Spleen (tissue), 13 donors: ENCODE measurements at places on chromosomes 4 and X. TPM values are rescaled to one million over a fixed set of nuclear protein-coding genes. Genes with fewer than 3 reads are reported as not detected.

- DNase-seq, result no peak
Observed at GRCh38 chr4:17567271-17567670, 9.7 kb upstream of the LAP3 start.

GRCh38 chr4:77599378-77599777, 6.2 kb upstream of the CXCL13 start:
- no peak for DNase-seq

DNA sequence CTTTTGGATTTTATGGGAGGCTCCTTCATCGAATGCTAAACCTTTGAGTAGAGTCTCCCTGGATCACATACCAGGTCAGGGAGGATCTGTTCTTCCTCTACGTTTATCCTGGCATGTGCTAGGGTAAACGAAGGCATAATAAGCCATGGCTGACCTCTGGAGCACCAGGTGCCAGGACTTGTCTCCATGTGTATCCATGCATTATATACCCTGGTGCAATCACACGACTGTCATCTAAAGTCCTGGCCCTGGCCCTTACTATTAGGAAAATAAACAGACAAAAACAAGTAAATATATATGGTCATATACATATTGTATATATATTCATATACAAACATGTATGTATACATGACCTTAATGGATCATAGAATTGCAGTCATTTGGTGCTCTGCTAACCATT, 21.2 kb downstream of the EREG start:
- DNase-seq, result no peak

The CHRDL1 gene
- 4.1 TPM for polyA plus RNA-seq

DNA sequence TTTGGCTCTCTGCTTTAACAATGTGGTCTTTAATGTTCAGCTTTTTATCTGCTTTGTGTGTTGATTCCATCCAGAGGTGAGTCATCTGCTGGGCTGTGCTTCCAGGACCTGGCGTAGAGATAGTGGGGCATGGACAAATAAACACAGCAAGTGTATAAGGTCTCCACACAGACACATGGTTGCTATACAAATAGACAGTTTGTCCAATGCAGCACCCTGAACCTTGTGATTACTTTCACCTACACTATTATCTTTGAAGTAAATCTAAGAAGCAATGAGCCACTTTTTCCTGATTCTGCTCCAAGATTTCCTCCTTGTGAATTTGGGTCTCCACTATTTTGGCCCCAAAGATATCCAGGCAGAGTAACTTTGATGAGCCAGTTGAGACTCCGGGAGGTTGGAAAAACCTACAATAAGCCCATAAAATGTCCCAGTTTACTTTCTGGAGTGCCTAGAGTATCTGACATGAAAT, 12.1 kb downstream of the PPARGC1A start:
- DNase-seq, result no peak

DNA sequence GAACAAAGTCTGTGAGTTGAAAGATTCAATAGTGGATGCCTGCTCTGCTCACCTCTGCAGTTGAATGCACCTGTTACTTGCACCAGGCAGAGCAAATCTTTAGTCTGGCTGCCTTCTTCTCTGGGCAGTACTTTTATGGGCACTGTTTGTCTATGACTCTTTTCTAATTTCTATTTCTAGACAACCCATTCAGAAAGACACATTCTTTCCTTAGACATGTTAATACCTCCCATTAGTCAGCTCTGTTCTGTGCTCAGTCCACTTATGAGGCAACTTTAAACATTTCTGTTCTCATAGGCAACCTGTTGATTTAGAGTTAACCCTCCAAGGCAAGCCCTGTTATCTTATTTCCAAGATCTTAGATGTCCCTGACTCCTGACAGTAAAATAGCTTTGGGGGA, 108.9 kb downstream of the SYNPO2 start:
- DNase-seq, result no peak

DNA sequence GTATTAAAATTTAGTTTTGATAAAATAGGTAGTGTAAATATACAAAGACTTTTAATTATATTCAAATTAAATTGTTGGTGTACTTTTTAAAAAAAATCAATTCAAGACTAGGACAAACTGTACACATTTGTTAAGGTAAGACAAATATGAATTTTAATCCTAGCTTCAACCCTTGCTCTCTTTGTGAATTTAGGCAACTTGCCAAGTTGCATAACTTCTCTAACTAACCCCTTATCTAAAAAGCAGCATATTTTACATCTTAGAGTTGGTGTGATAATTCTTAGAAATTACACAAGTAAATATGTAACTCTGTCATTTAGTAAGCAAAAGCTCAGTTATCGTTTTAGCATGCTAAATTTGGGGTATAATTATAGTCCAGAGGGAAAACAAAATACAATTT, 78.1 kb upstream of the FSTL5 start:
- no peak for DNase-seq

DNA sequence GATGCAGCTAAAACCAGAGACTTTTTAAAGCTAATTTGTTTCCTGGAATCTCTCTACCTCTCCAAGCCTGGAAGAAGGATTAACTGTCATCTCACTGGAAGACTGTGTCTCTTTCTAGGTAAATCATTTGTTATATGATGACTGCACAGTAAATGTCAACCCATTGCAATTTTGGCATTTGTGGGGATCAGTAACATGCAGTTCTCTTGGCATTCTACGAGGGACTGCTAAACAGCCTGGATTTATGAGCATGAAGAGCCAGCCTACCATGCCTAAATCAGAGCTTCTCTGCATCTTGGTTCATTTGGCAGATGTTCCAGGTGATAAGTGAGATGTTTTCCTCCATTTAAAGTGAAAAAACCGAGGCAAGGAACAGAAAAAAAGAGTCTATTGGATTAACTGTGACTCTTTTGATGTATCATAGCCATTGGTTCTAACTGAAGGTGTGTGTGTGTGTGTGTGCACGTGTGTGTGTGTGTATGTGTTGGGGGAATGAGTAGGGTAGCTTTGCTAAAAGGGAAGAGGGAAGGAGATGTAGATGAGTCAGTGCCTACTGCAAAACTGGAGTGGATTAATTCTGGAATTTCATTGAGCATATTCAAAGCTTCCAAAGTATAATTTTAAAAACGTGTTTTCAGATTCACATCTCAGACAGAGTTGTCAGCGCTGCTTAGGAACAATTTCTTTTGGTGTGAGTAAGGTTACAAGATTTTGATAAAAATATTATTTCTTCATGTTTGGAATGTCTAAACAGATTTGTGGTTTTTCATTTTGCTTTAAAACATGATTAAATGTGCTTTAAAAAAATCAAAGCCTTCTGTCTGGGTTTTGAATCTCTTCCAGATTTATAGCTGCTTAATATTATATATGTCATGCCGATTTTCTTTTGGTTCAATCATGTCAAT, 123.2 kb upstream of the LNX1 start:
- DNase-seq, result no peak

DNA sequence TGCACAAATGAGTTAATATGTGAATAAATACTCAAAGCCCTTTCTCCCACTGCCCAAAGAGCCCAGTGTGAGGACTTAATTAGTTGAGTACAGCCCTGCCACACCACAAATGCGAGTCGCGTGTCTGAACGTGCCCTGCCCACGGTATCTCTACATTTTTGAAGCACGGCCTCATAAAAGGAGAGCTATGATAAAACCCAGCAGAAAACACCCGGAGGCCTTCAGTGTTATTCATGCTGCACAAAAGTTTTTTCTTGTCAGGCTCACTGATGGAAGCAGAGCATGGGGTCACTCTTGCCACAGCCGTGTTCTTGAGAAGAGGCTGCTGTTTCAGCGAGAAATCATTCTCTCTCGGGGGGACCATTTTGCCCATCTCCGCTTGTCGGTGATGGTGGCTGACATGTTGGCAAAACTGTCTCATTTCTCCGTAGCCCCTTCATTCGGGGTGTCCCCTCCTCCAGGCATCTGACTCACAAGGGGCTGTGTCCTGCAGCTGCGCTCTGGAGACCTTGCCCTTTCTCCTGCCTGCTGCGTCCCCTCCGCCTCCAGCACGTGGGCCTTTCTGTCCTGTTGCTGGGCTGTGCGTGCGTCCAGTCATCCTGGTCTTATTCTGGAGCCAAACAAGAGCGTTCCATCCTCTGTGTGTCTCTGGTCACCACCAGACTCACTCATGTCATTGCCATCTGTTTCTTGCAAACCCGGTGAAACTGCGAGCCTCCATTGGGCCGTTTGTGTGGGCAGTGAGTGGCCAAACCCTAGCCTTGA, 88.8 kb downstream of the SORCS2 start:
- no peak for DNase-seq

DNA sequence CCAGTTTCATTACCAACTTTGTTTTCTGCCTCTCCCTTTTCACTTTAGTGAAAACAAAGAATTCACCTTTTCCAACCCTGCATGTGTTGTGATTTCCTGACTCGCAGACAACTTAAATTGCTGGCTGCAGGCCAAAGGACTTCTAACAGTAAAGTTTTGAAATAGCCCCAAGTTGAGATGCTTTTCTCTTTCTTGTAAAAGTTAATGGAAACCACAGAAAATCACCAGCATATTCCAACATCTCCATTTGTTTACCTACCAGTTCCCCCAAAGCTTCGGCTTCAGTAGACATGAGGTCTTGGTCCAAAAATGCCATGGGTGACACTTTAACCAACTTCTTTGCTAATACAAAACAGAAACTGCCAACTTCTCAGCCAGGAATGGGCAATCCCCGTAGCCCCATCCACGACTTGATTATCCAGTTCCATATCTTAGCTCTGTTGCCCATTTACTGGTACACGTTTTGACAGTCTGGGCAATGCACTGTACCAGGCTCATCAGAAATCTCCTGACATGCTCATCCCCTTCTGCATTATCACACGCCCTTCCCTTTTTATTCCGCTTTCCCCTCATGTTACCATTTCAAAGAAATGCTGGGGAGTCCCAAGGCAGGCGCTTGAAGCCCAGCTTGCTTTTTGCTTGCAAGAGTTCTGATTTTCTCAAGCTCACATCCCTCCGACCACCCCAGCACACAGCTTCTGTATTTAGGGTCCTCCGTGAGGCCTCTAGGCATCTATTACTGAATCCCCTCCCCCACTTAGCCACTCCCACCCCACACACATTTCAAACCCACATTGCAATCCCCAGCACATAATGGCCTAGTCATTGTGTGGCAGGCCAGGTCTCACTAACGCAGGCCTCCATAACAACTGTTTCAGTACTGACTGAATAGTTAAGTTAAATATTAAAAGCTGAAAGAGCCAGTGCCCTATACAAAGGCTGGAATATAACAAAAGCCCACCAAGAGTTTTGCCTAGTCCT, 137.9 kb upstream of the S100G start:
- no peak for DNase-seq
